ENCODE measurements at places on chromosomes 2 and 18.

- DNase-seq, result no peak
Measured at GRCh38 chr2:24771764-24772586, 21.2 kb downstream of the PTRHD1 start.

GRCh38 chr2:180222644-180223043 is 215.5 kb upstream of the CWC22 start:
- DNase-seq, result peak; percentile 56

- DNase-seq, result no peak
Measured at GRCh38 chr2:165920748-165921147, 32.8 kb downstream of the TTC21B start.

DNA sequence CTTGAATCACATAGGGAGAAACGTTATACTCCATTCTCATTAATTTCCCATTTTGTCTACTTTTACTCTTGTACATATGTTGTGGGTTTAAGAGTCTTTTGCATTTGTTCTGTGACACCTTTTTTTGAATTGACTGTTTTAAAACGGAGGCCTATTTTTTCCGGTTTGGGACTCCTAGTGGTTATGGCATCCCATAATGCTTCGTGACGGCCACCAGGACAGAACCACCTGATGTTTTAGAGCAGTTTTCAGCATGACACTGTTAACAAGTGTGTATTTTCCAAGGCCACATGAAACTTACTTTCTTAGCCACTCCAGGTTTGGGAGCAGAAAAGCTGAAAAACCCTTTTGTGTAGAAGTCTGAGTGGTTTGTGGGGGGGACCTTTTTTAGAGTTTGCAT is 8.4 kb downstream of the SOX11 start:
- DNase-seq, result no peak

GRCh38 chr2:228600265-228600664 is 418.8 kb upstream of the SPHKAP start:
- no peak for DNase-seq

GRCh38 chr2:12320027-12320734 is 396.6 kb upstream of the TRIB2 start:
- DNase-seq, result no peak

GRCh38 chr2:10242998-10243925 is 59.4 kb upstream of the HPCAL1 start:
- no peak for DNase-seq

DNA sequence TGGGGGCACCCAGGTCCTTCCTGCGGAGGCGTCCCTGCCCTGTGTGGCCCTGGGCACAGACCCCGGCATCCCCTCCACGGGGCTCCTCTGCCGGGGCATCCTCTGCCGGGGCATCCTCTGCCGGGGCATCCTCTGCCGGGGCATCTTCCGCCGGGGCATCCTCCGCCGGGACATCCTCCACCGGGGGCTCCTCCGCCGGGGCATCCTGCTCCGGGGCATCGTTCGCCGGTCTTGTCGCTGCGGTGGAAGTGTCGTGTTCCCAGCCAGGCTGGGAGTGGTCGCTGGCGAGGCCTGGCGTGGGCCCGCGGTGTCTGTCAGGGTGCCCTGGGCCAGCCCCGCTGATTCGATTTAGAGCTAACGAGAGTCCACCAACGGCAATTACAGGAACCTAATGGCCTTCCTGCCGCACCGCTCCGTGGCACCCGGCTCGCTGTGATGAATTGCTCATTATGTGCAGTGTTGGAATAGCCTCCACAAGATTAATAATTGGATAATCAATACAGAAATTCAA is 115.1 kb downstream of the NFATC1 start:
- DNase-seq, result no peak

- DNase-seq, result peak; percentile 41
Measured at GRCh38 chr2:3075991-3076340, 301.7 kb downstream of the EIPR1 start.
